ENCODE measurements at places on chromosomes 2 and 18.

GRCh38 chr2:120315367-120316033 lies 30.4 kb upstream of the INHBB start:
- DNase-seq: no peak

DNA sequence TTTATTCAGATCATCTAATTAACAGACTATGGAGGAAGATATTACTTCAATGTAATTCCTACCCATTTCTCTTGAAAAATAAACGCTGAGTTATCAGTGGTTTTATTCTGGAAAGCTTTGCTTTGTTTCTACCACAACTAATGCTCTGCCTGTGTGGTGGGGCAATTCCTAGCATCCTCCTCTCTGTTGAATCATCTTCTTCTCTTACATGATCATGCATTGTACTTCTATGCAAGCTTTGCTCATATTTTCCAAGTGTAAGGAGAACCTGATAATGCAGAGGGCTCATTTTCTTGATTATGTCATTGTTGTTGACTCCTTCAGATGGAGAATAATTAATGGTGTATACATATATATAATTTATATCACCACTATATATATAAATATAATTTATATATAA lies 46.7 kb downstream of the CCDC195 start:
- no peak for DNase-seq

- DNase-seq: no peak
These were observed 700.0 kb upstream of the SOX11 start for GRCh38 chr2:4992226-4992625.

- no peak for DNase-seq
These were observed 456.5 kb upstream of the CWC22 start for GRCh38 chr2:180463608-180464007.

- DNase-seq: no peak
These were observed 41.3 kb downstream of the PTPN4 start for GRCh38 chr2:119801040-119801439.

GRCh38 chr18:7921938-7922587 lies 354.9 kb downstream of the PTPRM start:
- peak; percentile 85 for DNase-seq

DNA sequence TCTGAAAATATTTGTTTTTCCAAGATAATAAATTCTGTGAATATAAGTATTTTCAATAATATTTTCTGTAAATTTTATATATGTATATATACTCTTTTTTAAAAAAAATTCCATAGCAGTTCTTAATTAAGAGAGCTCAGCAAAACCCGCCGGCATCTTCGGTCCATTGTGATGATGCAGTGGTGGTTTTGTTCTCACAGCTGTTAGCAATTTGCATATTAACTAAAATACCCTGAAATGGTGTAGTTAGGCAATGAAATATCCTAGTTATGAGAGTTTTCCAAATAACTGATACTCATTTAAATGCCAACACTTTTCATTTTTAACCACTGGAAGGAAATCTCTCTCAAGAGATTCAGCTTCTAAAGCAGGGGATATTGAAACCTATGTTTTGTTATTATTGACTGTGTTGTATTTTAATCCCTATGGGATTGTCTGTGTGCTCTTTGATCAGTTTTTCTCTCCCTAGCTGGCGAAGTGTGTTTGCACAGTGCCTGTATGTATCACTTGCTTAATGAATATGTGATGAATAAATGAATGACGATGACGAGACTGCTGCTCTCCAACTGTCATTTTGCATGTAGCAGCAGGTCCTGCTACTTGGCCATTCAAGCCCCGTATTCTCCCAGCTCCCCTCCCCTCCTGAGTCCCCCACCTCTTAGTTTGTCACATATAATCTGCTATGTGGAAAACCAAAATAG lies 42.4 kb downstream of the PSMG2 start:
- no peak for DNase-seq

- DNase-seq: no peak
These were observed 262.7 kb downstream of the TWIST2 start for GRCh38 chr2:239110595-239111048.

- no peak for DNase-seq
These were observed 30.4 kb upstream of the SEMA4C start for GRCh38 chr2:96900237-96900636.

GRCh38 chr18:11994703-11995444 lies 13.6 kb downstream of the IMPA2 start:
- DNase-seq: no peak

DNA sequence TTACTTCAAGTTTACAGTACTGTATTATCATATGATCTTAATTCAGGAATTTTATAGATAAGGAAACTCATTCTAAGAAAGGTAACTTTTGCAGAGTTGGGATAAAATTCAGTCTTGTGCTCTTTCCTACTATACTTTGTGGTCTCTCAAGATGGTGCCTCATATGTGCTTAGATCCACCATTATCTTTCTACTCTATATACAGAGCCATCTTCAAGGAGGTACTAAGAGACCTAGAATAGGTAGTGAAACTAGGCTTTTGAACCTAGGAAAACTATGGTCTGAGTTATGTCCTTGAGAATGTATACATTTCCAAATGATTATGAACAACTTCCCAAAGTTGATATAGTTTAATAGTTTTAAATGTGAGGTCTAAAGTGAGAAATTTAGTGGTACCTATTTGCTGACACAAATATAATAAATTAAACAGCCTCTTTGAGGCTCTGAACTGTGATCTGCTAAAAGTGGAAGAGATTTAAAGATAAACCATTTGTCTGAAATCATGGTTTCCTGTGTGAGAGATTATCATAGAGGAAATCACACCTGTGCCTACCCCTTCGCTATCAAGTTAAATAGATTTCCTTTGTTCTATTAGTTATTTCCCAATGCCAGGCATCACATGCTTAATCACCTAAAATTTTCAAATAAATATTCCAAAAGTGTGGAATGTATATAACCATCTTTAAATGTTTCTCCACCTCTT lies 27.2 kb downstream of the ACAA2 start:
- no peak for DNase-seq

DNA sequence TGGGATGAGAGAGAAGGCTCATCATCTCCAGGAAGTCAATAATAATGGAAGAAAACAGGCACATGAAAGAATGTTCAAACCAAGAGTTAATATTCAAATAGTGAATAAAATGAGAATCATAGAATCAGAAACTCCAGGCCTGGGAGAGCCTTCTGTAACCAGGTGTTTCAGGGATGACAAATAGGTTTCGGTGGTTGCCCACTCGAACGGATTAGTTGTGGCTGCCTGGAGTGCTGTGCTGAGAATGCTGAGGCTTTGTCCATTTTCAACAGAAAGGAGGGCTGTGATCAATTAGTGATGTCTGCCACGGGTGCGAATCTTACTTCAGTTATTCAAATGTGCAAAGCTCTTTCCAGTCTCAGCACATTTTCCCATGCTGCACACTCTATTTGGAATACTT lies 227.3 kb downstream of the INSIG2 start:
- no peak for DNase-seq

DNA sequence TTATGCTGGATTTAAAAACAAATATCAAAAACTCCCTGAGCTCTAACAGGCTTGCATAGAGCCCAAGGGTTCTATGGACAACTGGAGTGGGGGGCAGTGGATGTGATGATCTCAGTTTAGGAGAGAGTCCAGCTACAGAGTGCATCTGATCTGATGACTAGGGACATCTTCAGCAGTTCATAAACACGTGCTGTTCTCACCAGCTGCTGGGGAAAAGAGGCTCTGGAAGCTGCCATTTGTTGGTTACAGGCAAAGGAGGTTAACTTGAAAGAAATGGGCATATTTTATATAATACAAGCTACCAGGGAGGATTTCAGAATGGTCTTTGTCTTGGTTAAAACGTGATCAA lies 36.0 kb upstream of the ZNF396 start:
- DNase-seq: no peak

- DNase-seq: no peak
These were observed 85.4 kb downstream of the MAIP1 start for GRCh38 chr2:200040831-200041230.

DNA sequence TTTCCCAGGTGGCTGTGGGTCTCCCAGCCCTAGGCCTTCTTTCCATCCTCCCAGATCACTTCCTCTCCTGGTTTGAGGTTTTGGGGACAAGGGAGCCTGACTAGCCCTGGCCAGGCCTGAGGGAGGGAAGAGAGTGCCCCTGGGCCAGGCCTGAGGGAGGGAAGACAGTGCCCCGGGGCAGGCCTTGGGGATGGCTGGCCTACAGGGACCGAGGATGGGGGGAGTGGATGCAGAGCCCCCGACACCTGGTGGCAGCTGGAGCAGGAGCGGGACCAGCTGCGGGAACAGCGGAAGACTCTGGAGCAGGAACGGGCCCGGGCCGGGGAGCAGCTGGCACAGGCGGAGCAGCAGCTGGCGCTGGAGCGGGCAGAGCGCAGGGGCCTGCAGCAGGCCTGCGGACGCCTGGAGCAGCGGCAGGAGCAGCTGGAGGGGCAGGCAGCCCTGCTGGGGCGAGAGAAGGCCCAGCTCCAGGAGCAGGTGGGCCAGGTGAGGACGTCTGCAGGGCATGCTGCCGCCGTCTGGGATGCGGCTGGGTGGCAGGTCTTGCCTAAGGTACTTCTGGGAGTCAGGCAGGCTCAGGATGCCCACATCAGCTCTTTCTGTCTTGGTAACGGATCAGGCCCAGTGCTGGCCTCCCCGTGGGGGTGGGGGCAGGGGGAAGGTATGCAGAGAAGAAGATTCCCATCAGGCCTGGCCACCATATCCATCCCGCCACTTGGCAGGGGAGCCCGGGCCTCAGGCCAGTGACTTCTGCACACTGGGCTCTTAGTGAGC lies 29.2 kb downstream of the CROCC2 start:
- DNase-seq: no peak

GRCh38 chr2:71791501-71792135 lies 338.3 kb downstream of the DYSF start:
- no peak for DNase-seq

- DNase-seq: no peak
These were observed 9.2 kb downstream of the HTRA2 start for GRCh38 chr2:74538881-74539339.

- no peak for DNase-seq
These were observed 557.1 kb upstream of the CHAC2 start for GRCh38 chr2:53210538-53210937.

Measured in lung microvascular endothelial cell (primary cell).